ENCODE measurements at places on chromosomes 11 and 22.

GRCh38 chr11:104322696-104323095, 158.7 kb upstream of the PDGFD start:
- no peak for DNase-seq

- no peak for DNase-seq
These were observed 93.2 kb downstream of the LDLRAD3 start for GRCh38 chr11:36037031-36037430.

DNA sequence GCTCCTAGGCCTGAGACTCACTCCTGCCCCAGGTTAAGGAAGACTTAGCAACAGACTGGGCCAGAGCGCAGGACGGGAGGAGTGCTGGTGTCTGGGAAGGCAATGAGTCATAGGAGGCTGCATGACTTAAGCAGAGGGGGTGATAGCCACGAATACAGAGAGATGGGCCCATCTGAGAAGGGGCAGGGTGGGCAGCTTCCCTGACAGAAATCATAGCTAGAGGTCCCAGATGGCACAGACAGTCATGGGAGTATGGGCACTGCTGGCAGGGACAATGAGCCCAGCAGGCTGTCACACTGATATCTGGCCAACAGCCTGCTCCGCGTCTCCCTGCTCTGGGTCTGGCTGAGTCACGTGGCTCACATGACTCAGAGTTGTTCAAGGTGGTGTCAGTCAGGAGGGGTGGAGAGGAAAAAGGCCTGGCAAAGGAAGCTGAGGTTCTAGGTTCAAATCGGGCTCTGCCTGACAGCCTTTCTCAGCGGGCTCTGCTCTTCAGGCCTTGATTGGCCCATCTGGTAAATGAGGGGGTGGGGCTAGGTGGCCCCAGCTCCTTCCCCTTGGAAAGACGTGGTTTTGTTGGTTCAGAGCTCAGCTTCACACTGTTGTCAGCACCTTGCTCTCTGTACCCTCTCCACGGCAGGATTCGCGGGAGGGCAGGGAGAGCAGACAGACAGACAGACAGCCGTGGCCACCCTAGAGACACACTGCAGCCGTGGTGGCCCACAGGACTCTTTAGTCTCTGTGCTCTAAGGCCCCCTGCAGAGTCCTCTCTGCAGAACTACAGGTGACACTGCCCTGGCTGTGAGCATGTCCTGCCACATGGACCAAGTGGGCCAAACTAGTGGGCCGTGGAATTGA, 47.8 kb downstream of the DBX1 start:
- DNase-seq, result no peak

DNA sequence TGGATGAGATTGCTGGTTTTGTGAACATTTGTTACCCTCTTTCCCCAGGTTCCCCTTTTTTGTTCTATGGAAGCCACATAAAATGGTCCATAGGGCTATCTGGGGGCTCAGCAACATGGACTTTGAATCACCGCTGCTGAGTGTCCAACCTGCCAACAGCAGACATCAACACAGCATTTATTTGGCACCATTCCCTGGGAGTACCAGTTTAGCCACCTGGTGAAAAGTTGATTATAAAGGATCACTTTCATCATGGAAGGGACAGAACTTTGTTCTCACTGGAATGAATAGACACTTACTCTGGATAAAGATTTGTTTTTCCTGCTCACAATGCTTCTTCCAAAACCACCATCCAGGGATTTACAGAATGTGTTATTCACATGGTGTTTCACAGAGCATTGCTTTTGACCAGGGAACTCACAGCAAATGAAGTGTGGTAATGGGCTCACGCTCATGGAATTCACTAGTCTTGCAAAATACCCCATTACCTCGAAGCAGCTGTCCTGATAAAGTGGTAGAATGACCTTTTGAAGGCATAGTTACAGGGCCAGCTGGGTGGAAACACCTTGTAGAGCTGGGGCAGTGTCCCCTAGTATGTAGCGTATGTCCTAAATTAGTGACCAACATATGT, 43.9 kb downstream of the ADM start:
- no peak for DNase-seq

DNA sequence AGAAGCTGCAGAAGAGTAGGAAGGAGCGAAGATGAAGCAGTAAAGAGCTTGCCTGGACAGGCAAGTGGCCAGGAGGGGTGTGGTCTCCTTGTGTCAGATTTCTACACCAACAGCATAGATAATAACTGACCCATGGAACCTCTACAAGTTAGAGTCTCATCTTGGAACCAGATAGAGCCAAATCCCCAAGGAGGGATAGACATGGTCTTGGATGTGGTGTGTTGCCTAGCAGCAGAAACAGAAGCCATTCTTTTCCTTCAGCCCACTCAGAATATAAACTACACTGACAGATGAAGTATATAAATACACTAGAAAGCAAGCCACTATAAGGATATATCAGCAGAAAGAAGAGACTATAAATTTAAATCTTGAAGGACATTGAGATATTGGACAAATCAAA, 4.3 kb upstream of the CARD16 start:
- no peak for DNase-seq

GRCh38 chr11:45321031-45321595, 35.0 kb upstream of the SYT13 start:
- DNase-seq, result no peak

GRCh38 chr11:44506375-44507016, 59.0 kb upstream of the CD82 start:
- no peak for DNase-seq

DNA sequence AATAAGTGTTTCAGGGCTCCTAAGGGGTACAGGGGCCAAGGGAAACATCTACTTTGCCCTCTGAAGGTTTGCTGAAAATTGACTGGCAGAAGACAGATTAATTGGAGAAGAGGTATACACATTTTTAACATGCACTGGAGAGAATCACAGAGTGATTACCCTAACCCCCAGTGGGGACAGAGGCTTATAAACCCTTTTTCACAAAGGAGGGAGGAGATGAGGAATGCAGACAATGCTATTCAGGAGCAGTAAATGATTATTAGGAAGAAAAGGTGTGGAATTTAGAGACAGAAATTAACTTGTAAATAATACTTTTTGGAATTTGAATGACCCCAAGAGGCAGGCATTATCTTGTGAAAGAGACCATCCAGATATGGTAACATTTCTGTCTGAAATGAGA, 582.4 kb upstream of the B3GAT1 start:
- DNase-seq, result no peak

DNA sequence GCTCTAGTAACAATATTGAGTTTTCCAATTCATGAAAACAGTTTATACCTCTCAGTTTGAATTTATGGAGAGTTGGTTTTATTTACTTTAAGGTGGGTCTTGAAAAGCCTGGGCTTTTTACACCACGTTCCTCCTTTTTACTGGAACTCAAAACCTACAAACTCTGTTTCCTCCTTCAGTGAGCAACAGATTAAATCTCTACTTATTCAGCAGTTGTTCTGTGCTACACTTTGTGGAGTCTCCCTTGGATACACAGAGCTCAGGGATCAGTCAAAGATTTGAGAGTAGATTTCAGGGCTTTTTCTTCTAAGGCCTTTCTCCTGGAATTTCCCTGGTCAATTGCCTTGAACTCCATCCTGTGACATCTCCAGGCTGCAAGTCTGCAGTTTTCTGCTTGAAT, 3.5 kb downstream of the NXPE1 start:
- no peak for DNase-seq

DNA sequence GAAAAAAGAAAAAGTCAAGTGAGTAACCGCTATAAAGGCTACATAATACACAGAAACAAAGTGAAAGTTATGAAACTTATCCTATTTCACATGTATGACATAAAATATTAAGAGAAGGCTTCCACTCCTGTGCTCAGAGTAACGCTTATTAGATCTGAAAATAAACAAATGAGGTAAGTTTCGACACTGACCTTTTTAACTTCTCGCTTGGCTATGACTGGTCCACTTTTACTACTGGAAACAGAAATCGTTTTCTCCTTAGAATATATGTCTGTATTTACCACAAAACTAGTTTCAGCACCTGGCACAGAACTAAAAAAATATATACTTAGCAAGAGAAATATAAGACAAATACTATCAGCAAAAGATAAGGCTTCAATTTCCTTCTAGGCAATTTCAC, 16.4 kb downstream of the FNBP4 start:
- DNase-seq, result no peak

DNA sequence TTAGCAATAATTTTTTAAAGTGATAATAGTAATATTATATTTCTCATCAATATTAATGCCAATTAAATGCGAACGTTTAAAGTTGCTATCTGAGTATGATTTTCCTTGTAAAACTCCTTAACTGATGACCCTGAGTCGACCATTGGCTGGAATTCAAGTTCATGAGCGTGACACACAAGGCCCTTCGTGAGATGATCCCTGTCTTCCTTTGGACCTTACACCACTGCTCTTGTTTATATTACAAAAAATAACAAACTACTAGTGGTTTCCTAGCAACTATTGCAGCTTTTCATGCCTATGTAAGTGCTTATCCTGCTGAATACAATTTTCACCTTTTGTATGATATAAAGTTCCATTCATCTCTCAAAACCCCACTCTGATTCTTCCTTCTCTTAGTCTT, 752.9 kb downstream of the CNTN5 start:
- no peak for DNase-seq

DNA sequence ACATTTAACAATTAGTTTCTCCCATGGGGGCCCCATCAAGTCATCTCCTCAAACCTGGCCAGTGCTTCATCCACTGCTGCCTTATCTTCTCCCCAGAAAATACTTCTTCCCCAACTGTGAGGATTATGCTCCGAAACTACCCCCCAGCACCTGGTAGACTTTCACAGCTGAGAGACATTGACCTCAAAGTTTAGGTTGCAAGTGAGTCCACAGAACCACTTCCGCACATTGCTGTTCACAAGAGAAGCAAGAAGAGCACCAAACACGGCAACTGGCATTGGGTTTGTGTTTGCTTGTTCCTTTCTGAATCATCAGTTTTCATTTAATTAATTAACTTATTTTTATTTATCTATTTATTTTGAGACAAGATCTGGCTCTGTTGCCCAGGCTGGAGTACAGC, 6.1 kb downstream of the MCHR1 start:
- DNase-seq, result no peak

Measured in activated T-helper 1 cell treated with anti-CD3 and anti-CD28 coated beads, Interleukin-12 subunit alpha, Interleukin-12 subunit beta, Interleukin-2, Interleukin-4 antibody, amounts not matched to agents 30 ng/mL and 10 ng/mL and 1 ng/mL, durations not matched to agents 14 hours and 24 hours and 36 hours (primary cell).